ENCODE measurements at places on chromosomes 2 and 18.

DNA sequence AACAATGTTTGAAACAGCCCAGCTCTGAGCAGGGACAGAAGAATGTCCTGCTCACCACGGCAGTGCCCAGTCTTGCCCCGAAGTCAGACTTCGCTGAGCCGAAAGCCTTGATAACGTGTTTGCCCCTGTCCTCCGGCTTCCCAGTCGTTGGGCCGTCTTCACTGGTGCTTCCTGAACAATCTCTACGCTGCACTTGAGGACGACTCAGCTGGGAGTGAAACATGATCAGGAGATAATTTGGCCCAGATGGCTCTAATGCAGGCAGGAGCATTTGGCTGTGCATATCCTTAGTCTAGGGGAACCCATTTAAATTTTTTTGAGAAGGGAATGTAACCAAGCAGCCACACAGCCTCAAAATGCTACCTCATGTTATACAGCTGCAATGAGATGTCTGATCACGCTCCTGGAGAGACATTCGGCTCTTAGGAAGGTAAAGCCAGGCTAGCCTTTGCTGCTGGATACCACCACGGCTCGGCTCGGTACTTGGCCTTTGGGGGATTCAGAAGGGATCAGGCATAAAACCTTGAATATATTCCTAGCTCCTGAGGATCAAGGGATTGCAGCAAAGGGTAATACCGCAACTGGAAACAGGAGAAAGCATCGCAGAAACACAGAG is 43.6 kb downstream of the FECH start:
- no peak for DNase-seq

DNA sequence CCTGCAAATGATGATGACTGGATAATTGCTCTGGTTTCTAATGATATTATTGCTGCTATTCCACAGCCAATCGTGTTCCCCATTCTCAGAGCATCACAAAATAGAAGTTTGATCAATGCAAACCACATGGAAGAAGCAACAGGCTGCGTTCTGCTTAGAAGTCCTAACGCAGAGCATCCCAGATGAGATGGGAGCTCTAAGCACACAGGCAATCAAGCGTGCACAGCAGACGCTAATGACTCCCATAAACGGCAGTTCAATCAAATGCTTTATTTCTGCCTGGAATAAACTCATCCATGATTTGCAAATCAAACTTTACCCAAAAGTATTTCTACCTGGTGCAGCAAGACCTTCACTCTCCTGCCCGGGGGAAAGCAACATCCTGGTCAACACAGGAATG is 304.2 kb downstream of the FBXO15 start:
- no peak for DNase-seq

DNA sequence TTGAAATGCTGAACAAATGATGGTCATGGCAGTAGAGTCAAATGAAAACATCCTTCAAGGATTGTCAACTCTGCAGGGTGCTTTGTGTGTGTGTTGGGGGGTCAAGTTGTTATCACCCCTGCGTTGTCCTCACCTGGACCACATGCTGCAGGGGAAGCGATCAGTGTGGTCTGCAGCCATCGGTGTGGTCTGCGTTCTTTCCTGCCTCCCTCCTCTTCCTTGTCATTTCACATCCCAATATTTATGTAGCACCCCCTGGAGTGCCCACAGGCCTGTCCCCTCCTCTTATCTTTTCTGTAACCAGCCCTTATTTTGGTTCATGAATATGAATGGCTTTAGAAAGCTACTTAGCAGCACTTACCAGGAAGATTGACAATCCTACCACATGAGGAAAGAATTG is 38.9 kb downstream of the UGP2 start:
- no peak for DNase-seq

DNA sequence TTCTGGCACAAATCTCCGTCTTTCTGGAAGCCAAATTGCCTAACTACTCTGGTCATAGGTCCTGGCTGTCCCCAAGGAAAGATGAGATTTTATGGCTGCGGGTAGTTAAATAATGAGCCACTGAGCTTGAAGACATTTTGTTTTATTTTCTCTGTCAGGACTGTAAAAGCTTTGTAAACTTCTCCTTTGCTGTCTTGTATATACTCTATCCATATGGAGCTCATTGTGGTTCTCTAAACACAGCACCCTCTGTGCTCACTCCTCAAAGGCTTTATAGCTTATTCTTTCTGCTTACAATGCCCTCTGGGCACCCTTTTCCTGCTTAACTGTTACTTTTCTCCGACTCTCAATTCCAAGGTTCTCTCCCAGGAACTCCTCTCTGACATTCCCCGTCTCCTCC is 209.1 kb downstream of the CMPK2 start:
- no peak for DNase-seq

DNA sequence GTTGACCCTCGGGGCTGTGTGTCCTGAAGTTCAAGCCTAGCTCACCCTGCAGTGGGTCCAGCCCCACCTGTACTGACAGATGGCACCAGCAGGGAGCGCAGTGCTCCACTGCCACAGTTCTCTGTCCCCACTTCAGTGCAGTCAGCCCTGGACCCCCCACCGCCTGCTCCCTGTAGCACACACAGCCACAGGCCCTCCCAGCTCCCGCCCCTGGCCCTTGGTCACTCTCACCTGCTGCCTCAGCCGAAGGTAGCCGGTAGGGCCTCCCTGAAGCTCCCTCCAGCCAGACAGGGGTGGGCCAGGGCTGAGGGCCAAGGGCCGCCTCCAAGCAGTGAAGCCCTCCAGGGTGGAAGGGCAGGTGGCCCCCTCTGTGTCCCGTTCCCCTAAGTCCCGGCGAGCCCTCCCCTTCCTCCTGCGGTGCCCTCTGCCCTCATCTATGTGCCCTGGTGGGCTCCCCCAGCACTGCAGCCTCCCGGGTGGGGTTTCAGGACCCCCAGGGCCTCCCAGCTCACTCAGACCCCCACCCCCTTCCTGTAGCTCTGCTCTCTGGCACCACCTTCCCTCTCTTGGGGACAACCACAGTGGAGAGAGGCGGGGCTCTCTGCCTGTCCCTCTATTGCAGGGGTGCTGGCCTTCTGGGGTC is 10.8 kb upstream of the ALPP start:
- no peak for DNase-seq

DNA sequence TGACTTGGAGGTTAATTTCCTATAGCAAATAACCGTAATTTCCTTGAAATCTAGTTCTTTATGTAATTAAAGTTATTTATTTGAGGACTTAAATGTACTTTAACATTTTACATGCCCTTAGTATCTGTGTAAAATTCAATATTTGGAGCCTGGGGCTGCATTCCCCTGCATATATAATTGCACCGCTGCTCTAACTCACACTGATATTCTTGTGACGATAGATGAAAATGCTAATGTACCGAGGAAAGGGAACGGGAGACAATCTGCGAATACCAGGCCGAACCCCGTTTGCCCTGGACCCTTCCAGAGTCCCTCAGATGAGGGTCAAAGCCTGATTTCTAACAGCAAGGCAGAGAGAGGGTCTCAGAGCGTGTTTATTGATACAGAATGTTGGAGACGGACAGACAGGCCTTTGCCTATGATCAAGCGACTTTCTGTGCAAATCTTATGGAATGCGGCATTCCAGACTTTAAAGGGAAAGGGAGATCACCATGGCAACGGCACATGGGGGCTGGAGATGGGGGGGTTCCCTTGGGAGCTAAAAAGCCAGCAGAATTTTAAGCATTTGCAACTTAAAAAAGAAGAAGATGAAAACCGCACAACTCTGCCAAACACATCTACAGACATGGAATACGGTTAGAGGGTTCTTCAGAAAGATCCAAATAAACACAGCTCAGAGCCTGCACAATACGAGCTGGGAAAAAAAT is 57.6 kb upstream of the TWIST2 start:
- DNase-seq = no peak

DNA sequence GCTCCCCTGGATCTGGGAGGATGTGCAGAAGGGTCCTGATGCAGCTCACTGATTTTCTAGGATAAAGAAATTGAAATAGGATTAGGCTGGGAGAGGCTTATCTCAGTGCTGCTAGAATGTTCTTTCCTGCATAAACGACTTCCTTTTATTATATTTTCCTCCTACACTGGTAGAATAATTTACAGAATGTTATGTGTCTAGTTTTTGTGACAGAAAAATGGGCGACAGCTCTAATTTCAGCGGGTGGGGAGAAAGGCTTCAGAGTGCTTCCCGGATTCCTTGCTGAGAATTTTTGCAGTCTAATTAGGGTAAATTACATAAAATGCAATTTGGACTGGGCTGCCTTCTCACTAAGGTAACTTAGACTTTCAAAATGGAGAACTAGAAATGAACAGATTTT is 66.2 kb downstream of the SKA1 start:
- DNase-seq = no peak

GRCh38 chr2:108958002-108958401 is 31.0 kb downstream of the EDAR start:
- no peak for DNase-seq

DNA sequence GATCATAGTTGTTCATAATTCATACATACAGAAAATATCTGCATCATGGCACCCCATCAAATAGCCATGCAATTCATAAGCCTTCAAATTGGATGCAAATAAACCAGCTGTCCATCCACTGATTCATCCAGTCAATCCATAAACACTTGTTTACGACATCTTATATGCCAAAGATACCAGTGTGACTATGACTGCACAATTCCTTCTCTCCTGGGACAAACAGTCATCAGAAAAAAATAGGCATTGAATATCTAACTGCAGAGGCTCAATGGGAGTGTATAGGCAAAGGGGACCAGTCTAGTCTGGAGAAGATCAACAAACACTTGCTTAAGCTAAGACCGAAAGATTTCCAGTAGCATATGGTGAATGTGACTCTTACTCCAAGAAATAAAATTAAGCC is 70.0 kb downstream of the COL4A3 start:
- DNase-seq = no peak

DNA sequence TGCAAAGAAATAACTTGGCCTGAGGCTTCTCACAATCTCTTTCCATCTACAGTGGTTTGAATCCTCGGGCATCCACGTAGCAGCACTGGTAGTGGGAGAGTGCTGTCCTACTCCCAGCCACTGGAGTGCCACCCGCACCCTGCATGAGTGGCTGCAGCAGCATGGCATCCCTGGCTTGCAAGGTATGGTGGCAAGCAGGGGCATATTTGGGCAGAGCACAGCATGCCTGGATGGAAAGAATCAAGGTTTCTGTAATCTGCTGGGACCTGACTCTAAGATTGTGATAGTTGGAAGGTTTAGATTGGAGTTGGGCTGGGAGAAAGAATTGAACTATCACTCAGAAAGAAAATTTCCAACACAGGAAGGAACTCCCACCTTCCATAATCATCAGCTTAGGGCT is 4.0 kb downstream of the CAD start:
- DNase-seq = no peak

- DNase-seq = no peak
These were observed 170.6 kb downstream of the DLGAP1 start for GRCh38 chr18:4284528-4284927.

DNA sequence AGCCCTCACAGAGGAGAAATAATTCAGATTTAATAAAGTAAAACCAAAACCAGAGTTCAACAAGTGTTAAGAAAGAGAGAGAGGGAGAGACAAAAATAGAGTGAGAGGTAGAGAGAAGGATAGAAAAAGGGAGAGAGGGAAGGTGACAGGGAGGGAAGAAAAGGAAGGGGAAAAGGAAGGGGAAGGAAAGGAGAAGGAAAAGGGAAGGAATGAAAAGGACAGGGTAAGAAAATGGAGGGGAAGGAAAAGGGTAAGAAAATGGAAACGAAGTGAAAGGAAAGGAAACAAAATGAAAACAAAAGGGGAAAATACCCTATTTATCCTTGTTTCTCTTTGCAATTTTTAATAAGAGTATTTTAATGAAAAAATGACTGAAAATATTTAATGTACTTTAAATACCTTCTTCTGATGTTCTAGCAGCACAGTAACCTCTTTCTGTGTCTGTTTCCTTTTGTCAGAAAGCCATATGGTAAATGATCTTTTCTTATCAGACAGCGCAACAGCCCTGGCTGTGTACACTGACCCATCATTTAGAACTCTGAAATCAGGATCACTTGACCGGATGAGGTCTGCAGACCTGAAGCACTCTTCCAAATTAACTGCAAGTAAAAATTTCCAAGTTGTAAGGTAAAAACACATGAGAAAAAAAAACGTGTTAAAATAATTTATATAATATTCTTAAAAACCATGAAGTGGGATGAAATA is 11.8 kb downstream of the DSC3 start:
- DNase-seq = no peak

- DNase-seq = no peak
These were observed 18.3 kb downstream of the ZNF892 start for GRCh38 chr2:95225658-95226057.

- no peak for DNase-seq
These were observed 21.5 kb downstream of the GPR155 start for GRCh38 chr2:174465327-174465726.

- no peak for DNase-seq
These were observed 657.7 kb downstream of the TMEM182 start for GRCh38 chr2:103419506-103419905.

- DNase-seq = no peak
These were observed 19.5 kb upstream of the ERCC3 start for GRCh38 chr2:127313406-127313805.

DNA sequence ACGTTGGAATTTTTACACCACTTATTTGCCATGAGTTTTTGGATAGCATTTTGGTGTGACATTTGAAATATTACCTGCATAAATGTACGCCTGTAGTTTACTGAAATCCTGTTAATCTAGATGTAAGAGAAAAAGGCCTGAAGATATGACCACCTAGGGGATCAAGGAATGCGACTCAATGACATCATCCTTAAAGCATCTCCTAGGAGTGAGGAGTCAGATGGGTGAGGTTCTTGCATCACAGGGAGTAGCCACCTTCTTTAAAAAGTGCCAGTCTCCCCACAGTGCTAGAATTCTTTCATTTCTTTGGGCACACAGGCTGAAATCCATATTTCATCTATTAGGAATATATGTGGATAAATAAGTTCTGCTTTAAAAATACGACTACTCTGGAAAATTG is 34.5 kb downstream of the ADCYAP1 start:
- no peak for DNase-seq

DNA sequence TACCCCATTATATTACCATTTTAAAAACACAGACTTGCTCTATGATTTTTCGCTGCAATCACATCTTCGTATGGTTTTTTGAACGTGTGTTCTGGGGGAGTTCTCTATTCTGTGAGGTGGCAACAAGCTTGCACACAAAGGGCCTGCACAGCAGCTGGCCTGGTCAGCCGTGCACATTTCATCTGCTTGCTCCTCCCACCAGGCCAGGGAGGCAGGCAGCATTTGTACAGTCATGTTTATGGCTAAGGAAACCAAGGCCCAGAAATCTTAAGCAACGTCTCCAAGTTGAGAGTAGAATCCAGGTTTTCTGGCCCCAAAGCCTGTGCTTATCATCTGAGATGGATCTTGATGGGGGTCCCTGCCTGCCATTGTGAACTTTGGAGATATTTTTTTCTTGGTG is 106.4 kb upstream of the SMIM21 start:
- DNase-seq = no peak

GRCh38 chr2:26461601-26462023 is 16.3 kb downstream of the OTOF start:
- DNase-seq = no peak

DNA sequence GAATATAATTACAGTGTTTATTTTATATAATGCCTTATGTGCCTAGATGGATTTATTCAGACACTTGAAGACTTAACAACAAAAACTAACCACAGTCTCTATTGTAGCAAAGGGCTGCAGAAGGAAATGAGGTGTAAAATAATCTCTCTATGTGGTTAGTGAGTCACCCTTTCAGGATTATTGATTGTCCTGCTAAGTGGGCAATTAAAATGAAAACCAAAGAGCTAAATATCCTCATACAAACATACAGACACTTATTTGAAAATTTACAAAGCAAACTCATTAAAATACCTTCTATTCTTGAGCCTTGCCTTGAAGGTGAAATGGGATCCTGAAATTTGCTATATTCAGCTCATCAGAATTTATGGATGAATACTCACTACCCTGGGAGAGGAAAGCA is 27.7 kb upstream of the DCC start:
- no peak for DNase-seq

Measured in activated T-cell treated with anti-CD3 and anti-CD28 coated beads, Interleukin-2, amount 50 U/mL, for 72 hours (primary cell).